ENCODE measurements at places on chromosomes 2 and 18. TPM values are rescaled to one million over a fixed set of nuclear protein-coding genes. Genes with fewer than 3 reads are reported as not detected.

- no peak for DNase-seq
Observed at GRCh38 chr2:207777124-207777523, 7.4 kb upstream of the FZD5 start.

- no peak for DNase-seq
Observed at GRCh38 chr2:127208313-127208712, 11.8 kb downstream of the CYP27C1 start.

DNA sequence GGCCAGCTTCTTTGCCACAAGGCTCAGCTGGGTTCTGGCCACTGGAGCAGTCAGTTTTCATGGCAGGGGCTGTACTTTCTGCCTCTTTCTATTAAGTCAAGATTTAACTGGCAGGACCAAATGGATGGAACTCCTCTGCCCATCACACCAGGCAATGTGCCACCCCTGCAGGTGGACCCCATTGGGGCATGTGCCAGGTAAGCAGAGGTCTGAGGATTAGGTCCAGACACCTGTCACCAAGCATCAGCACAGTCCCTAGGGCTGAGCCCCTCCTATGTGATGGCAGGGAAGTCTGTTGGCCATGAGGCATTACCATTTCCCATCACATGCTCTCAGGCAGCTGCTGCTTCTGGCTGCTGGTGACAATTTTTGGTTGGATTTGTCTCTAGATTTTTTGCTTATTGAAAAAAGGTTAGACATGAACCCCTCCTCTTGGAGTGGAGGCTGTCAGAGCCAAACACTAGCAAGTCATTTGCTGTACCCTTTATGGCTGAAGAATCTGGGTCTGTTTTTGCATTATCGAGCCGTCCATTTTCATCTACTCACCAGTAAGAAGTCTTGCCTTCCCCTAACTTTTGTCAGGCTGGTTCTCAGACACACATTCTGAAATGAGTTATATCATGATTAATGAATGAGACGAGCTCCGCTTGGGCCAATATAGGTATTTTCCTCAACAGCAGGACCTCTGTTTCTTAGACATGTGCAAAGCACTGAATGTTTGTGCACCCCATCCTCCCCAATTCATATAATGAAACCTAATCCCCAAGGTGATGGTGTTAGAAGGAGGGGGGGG lies 328.0 kb downstream of the TSN start:
- DNase-seq: no peak

GRCh38 chr2:23420840-23421476 lies 36.0 kb downstream of the KLHL29 start:
- no peak for DNase-seq

PLB1 gene
- total RNA-seq: 2.7 TPM

CYS1 gene
- 7.0 TPM for total RNA-seq

GPAT2 gene
- 10.2 TPM for total RNA-seq

All from fibroblast of the aortic adventitia (primary cell).